Stimulated activated CD4-positive, alpha-beta T cell treated with anti-CD3 and anti-CD28 coated beads, Interleukin-2, amount 100 ng/mL, for 24 hours (primary cell): ENCODE measurements at places on chromosomes 1 and 21.

- no peak for DNase-seq
Observed at GRCh38 chr1:213325482-213325881, 274.4 kb downstream of the RPS6KC1 start.

DNA sequence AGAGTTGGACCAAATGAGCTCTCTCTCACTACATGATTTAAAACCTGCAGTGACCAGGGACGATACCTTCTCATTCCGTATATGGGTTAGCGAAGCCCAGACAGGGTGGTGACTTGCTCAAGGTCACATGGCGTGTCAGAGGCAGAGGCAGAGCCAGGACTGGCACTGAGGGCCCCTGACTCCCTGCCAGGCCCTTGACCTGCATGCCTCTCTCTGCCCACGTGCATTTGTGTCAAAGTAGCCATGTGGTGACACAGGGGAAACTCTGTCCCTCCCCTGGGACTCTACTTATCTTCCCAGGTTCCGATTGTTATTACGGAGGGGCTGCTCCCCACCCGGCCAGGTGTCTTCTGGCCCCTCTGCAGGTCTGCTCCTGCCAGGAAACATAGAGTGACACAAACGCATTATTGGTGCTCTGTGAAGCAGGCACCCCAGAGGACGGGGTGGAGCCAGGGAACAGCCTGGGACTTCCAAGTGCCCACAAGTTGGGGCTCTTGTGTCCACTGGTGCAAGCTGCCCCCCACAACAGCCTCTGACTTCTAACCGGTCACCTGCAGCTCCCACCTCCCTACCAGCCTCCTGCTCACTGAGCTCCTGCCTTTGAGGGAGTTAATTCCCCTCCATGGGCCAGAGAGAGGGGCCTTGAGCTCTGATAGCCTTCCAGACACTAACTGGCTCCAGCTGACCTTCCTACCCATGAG, 7.3 kb upstream of the TINAGL1 start:
- no peak for DNase-seq

GRCh38 chr1:160834945-160835565, 27.6 kb downstream of the CD244 start:
- DNase-seq, result peak; percentile 27

- no peak for DNase-seq
Observed at GRCh38 chr1:227390525-227390924, 72.2 kb upstream of the CDC42BPA start.

DNA sequence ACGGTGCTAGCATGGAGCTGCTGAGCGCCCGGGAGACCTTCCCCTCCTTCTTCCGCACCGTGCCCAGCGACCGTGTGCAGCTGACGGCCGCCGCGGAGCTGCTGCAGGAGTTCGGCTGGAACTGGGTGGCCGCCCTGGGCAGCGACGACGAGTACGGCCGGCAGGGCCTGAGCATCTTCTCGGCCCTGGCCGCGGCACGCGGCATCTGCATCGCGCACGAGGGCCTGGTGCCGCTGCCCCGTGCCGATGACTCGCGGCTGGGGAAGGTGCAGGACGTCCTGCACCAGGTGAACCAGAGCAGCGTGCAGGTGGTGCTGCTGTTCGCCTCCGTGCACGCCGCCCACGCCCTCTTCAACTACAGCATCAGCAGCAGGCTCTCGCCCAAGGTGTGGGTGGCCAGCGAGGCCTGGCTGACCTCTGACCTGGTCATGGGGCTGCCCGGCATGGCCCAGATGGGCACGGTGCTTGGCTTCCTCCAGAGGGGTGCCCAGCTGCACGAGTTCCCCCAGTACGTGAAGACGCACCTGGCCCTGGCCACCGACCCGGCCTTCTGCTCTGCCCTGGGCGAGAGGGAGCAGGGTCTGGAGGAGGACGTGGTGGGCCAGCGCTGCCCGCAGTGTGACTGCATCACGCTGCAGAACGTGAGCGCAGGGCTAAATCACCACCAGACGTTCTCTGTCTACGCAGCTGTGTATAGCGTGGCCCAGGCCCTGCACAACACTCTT, 1.1 kb downstream of the TAS1R3 start:
- DNase-seq, result no peak

GRCh38 chr1:27366113-27366410, 699 bp downstream of the MAP3K6 start:
- DNase-seq, result peak; percentile 80

DNA sequence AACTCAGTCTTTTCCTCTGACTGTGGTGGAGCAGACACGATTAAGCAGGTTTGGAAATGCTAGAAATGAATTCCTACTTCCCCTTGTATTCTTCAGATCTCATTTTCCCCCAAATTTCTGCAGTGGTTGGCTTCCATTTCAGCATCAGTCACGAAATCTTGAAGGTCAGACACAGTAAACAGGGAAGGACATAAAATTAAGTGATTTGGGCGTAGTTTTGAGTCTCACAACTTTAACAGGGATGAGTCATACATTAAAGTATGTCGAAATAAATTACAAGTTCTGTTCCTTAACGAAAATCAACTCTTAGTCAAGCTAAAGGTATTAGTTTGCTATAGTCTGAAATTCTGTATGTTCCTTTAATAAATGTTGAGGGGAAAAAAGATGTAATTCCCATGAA, 61.1 kb downstream of the HNRNPR start:
- no peak for DNase-seq

DNA sequence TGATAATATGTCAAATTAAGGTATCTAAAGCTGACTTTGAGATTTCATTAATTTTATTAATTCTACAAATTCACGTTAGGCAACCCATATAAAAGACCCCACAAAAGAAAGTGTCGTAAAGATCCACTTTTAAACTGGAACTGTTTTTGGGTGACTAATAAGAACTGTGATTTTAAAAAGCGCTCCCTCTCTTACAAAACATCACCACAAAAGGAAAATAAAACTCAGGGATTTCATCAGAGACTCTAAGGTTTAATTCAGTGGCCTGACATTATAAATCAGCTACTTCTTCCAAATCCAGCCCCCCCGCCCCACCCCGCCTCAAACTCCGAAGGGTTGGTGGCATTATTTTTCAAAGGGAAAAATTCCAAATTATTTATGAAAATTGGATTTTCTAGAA, 2.7 kb downstream of the COL24A1 start:
- no peak for DNase-seq

DNA sequence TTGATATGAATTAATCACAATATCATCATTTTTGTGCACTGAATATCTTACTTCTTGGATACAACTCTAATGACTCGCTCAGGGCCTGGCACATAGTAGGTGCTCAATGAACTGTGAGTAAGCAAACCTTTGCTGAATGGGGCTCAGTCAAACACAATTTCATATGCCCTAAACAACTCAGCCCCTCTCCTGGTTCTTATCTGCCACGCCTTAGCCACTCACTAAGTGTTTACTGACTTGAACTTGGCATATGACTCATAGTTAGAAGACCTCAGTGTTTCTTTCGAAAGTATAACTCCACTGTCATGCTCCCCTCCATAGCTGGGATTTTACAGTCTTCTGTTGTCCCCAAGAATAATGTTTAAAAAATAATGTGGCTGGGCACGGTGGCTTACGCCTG, 4.8 kb upstream of the IFNLR1 start:
- DNase-seq, result peak; percentile 33

DNA sequence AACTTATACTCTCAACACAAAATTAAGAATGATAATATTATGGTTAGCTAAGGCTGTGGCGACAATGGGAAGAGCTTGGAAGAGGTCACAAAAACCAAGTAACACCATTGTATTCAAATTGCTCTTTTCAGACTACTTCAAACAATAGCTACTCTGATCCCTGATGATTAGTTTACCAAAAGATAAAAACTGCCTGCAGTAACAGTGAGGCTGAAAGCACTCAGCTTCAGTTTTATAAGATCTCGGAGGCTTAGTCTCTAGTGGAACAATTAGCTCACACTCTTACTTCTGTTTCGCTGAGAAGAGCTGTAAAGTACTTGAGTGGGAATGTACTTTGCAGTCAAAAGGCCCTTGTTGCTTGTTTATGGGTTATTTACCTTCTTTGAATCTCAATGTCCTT, 278.5 kb downstream of the LRRC7 start:
- no peak for DNase-seq

- DNase-seq, result peak; percentile 76
Observed at GRCh38 chr21:45590246-45590725, 48.0 kb upstream of the SLC19A1 start.

GRCh38 chr1:109083923-109084322, 6.6 kb upstream of the TMEM167B start:
- DNase-seq, result no peak

- no peak for DNase-seq
Observed at GRCh38 chr21:38920631-38921398, 115.1 kb downstream of the ETS2 start.

DNA sequence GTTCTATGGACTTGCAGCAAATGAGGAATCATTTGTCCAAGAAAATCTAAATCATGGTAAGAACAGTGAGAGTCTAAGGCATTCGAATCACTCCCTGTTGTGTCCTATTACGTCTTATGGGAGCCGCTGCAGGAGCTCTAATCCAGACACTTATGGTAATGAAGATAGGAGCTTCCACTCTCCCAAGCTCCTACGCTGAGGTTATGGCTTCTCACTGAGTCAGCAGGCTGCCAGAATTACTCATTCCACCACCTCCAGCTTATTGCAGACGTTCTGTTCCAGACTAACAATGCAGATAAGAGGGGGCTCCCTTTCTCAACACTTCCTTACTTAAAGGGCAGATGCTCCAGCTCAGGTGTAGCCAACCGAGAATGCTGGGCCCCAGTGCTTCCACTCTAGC, 212.6 kb downstream of the GREM2 start:
- DNase-seq, result no peak

DNA sequence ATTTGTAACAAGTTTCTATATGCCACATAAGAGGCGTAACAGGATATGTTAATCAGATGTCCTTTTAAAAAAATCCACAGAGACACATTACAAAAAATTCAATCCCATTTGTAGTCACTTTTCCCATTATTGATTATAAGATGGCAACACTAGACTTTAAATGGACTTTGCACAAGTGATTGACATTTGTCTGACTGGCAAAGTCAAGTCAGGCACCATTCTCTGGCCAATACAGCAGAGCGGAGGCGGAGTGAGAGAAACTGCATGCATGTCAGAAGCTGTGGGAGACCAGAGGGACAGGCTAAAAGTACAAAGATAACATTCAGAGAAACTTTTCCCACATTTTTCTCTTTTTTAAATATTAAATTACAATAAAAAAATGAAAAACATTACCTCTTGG, 28.1 kb upstream of the RGS5 start:
- DNase-seq, result no peak

GRCh38 chr1:184270556-184270955, 116.3 kb upstream of the C1orf21 start:
- no peak for DNase-seq

- no peak for DNase-seq
Observed at GRCh38 chr1:163397451-163398200, 75.9 kb downstream of the NUF2 start.

DNA sequence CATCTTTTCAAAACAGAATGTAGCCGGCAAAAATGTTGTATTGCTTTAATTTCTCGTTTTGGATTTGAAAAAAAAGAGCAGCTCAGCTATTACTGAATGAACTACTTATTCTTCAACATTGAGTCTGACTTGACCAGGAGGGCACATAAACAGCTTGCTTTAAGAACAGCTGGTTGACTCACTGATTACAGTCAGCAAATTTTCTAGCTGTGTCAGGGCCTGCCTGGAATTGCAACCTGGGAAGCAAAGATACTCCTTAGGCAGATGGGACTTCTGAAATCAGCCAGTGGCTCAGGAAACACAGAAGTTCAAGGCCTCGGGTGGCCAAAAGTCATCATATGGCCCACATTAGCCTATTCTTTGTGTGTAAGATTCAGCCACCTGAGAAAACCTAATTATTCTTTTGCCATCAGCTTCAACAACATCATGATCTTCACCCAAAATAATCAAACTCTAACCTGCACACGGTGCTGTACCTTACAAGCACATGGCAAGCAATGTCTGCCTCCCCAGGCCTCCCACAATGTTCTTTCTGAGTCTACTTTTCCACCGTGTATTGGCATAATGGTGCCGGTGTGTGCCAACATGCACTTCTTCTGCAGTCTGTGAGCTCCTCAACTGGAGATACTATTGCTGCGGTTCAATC, 307.2 kb downstream of the HHIPL2 start:
- no peak for DNase-seq

DNA sequence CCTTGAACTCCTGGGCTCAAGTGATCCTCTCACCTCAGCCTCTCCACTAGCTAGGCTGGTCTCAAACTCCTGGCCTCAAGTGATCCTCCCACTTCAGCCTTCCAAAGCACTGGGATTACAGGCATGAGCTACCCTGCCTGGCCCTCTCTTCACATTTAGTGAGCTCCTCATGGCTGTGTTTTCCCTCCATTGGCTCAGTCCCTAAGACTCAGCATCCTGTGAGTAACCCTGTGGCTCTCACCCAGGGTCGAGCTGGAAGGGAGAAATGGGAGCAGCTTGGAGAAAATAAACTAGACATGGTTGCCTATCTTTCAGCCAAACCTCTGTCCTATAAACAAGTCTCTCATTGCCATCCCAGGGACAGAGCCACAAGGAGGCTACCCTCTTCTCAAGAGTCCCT, 17.5 kb downstream of the NCF2 start:
- no peak for DNase-seq

DNA sequence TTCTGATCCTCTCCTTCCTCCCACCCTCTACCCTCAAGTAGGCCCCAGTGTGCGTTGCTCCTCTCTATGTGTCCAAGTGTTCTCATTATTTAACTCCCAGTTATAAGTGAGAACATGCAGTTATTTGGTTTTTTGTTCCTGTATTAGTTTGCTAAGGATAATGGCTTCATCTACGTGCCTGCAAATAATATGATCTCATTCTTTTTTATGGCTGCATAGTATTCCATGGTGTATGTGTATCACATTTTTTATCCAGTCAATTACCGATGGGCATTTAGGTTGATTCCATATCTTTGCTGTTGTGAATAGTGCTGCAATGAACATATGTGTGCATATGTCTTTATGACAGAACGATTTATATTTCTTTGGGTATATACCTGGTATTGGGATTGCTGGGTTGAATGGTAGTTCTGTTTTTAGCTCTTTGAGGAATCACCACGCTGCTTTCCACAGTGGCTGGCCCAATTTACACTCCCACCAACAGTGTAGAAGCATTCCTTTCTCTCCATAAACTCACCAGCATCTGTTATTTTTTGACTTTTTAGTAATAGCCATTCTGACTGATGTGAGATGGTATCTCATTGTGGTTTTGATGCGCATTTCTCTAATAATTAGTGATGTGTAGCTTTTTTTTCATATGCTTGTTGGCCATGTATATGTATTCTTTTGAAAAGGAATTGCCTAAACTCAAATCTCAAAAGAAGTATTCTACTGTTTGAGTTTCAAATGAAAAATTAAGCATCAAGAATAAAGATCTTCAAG, 116.9 kb downstream of the ETS2 start:
- DNase-seq, result no peak

- DNase-seq, result no peak
Observed at GRCh38 chr21:26795866-26796329, 49.3 kb downstream of the ADAMTS1 start.

DNA sequence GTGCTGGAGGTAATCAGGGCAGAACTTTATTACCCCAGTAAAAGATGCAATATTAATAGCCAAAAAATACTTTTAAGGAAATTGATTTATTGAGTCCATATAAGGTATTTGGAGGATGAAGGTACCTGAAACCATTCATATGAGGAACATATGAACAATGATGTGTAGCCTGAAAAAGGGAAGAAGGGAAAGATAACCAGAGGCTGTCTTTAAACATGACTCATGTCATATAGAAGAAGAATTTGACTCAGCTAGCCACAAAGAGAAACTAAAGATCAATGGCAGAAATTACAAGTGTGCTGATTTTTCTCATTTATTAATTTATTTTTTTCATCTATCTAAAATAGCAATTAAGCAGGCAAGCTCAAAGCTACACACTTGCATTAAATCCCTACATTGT, 136.2 kb upstream of the DUSP10 start:
- DNase-seq, result no peak

GRCh38 chr1:2145946-2146835, 48.4 kb downstream of the FAAP20 start:
- DNase-seq, result no peak
